ENCODE measurements at places on chromosomes 11 and 22.

DNA sequence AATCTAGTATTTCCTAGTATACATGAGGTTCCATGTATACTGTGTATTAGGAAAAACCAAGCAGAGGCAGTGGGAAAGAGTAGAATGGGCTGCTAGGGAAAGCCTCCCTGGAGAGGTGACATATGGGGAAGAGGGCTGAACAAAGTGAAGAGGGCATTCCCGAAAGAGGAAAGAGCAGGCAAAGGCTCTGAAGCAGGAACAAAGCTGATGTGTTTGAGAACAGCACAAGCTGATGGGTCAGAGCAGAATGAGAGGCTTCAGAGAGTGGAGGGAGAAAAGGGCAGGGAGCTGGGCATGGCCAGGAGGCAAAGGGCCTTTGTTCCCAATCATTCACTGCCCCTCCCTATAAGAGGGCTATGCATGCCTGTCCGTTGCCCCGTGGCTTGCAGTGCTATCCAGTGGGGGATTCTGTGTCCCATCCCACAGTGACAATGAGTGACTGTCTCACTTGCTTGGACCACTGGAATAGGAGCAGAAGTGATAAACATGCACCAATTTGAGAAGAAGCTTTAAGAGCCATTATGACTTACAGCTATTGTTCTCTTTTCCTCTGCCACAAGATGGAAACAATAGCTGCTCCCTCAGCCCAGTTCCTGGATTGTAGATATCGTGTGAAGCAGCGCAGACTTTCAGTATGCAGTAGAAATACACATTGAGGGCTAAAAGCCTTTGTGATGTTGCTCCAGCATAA, 39.6 kb downstream of the GALNT18 start:
- no peak for DNase-seq

DNA sequence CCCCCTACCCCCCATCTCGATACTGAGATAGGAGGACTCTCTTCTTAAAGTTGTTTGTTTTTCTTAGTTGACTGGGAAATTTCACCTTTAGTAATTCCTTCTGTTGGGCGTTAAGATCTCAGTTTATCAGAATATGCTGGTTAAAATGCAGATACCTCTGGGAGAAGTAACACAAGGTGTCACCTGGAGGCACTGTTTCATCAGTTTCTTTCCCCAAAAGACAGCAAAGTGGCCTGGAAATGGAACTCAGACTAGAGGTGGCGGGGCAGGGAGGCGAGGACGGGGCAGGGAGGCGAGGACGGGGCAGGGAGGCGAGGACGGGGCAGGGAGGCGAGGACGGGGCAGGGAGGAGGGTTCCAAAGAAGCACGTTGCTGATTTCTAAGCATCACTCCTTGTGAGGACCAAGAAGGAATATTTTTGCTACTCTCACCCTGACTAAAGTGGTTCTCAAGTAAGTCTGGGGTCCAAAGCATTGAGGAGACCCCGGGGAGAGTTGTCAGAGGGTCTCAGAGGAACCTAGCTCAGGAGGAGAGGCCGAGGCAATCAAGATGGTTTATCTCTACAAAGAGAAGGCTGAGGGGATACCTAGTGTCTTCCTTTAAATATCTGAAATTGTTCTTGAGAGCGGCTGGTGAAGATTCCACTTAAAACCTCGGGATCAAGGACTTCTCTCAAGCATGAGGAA, 147.0 kb upstream of the B3GAT1 start:
- no peak for DNase-seq

DNA sequence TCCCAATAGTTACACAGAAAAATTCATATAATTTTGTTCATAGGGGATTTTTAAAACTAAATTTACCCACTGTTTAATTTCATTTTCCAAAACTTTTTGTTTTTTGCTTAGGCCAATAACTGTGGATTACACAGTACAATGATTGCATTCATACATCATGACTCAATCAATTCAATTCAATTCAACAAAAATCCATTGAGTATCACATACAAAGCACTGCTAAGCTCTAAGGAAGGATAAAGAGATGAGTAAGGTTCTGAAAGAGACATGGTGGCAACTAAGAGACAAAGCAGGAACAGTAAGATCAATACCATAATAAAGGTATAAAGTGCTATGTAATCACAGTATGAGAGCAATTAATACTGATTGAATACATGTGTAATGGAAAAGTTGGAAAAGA, 9.4 kb upstream of the LAYN start:
- no peak for DNase-seq

- DNase-seq = peak; percentile 40
These were observed 525 bp downstream of the BIK start for GRCh38 chr22:43110927-43111623.

GRCh38 chr11:77147668-77148321, 19.7 kb downstream of the MYO7A start:
- DNase-seq = no peak

DNA sequence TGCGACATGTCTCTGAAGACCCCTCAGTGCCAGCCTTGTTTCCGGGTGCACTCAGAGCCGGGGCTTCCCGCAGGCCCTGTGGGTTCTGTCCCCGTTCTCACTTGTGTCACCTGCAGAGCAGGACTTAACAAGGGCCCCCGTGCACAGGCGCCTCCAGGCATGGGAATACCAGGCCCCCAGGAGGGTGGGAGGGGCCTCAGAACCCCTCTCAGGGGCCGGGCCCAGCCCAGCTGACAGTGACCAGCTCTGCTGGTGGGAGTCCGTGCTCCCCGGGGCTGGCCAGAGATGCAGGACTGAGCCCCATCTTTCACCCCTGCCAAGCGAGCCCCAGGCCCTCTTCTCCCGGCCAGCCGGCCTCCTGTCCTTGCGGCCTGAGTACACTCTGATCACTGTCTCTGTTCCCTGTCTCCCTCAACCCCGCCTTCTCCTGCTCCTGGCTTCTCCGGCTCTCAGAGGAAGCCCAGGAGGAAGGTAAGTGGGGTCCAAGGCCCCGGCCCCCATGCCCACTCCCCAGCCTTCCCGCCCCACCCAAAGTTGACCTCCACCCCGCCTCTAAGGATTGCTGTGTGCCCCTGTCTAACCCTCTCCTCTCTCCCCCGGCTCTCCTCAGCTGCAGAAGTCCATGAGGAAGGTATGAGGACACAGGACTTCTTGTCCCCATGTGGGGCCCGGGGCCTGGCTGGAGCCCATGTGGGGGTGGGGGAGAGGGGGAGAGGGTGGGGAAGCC, 5.3 kb downstream of the TNNT3 start:
- no peak for DNase-seq

DNA sequence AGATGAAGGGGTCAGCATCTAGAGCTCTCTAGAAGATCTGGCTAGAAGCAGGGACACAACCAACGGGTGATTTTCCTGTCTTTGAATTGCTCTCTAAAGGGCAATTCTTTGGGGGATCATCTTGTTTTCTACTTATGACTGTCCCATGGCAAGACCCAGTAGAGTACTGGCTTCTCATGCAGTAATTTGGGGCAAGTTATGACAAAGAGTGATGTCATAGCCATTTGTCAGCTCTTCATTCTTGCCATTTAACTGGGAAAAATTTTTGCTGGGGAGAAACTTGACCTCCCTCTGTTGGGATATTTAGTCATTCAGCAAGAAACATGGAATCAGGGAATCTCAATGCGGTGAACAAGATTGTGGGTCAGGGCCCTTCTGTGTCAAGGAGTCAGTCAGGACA, 80.4 kb downstream of the SLC1A2 start:
- no peak for DNase-seq

DNA sequence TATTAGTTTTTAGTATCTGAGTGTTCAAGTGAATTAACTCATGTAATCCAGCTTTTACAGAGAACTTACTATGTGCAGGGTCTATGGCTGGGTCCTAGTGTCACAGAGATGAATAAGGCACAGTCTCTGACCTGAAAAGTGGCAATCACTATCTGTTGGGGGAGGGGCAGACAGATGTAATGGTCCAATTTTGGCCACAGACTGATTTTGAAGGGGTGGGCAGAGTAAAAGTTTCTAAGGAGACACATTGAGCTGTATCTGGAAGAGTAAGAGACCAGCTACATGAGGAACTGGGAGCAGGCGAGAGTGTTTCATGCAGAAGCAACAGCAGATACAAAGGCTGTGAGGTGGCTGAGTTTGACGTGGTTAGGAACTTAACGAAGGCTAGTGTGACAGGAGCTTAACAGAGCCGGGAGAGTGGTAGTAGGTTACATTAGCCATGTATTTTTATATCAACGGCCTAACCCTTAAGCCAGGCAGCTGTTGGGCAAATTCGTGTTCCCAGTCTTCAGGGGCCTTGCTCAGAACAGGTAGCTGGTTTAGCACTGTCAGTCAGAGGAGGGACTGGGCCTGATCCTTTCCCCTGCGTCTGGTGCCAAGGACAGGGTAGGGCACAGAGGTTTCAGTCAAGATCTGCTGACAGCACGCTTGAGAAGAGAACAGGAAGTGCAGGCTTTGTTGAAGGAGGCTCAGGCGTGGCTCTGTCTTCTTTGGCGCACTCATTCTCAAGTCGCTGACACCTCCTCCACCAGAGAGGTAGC, 1.4 kb upstream of the STIM1 start:
- no peak for DNase-seq

DNA sequence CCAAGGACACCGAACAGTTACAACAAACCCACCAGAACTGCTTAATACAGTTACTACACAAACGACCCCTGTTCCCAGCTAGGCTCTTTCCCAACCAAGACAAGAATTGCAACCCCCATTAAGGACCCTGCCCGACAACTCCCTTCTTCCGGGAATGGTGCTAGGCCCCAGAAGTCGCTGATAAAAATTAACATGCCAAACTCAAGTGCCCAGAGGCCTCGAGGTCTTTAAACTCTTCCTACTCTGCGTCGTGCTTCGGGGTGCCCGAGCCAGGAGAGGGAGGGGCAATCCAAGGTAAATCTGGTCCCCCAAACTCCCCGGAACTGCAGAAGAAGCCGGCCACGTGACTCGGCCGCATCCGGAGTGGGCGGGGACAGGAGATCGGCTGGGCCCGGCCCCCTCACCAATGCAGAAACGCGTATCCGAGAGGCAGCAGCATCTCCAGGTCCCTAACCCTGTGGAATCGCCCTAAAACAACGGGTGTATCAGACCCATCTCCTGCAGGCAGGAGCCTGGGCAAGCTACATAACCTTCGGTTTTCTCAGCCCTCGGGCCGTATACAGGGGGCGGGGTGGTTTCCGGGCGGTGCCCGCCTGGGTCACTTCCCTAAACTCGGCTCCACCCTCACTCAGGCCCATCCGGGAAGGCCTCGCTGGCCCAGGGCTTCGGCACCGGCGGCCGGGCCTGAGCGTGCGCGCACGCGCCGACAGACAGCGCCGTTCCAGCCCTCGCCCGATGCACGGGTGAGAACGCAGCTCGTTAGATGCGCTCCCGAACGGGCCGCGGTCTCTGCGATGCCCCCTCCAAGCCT, 1.1 kb downstream of the CFL1 start:
- DNase-seq = peak; percentile 67

DNA sequence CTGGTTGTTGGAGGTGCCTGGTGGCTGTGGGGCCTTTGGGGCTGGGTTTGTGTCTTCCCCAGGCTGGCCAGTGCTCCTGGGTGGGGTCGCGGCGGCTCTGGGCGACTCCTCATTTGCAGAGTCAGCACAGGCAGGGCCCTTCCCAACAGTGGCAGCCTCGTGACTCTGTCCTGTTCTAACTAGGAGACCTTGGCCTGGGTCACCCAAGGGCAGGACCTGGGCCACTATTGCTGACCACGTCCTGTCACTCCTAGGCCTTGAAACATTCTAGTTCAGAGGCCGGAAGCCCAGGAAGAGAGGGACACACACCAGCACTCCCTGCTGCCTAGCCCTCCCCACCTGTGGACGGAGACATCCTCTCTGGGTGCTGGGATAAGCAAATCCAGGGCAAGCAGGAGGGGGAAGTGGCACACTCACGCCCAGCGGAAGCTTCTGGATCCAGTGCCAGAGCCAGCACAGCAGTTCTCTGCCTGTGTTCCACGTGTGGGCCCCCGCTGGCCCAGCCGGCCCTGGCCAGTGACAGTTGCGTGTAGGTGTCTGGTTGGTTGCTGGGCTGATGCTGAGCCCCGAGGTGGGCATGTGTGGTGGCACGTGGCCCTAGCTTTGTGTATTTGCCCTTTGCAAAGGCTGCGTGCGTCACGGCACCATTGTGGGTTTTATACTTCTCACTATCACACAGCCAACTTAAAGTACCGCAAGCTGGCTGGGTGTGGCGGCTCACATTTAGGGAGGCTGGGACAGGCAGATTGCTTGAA, 4.3 kb upstream of the CHID1 start:
- no peak for DNase-seq

- DNase-seq = no peak
These were observed 7.0 kb downstream of the BEST1 start for GRCh38 chr11:61957021-61957770.

GRCh38 chr11:130473795-130474377, 25.4 kb downstream of the ADAMTS15 start:
- no peak for DNase-seq

DNA sequence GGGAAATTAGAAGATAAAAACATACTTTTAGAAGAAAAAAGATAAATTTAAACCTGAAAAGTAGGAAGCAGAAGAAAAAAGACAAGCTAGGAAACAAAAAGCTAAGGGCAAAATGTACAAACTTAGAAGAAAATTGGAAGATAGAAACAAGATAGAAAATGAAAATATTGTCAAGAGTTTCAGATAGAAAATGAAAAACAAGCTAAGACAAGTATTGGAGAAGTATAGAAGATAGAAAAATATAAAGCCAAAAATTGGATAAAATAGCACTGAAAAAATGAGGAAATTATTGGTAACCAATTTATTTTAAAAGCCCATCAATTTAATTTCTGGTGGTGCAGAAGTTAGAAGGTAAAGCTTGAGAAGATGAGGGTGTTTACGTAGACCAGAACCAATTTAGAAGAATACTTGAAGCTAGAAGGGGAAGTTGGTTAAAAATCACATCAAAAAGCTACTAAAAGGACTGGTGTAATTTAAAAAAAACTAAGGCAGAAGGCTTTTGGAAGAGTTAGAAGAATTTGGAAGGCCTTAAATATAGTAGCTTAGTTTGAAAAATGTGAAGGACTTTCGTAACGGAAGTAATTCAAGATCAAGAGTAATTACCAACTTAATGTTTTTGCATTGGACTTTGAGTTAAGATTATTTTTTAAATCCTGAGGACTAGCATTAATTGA, 1.0 kb downstream of the MALAT1 start:
- no peak for DNase-seq

DNA sequence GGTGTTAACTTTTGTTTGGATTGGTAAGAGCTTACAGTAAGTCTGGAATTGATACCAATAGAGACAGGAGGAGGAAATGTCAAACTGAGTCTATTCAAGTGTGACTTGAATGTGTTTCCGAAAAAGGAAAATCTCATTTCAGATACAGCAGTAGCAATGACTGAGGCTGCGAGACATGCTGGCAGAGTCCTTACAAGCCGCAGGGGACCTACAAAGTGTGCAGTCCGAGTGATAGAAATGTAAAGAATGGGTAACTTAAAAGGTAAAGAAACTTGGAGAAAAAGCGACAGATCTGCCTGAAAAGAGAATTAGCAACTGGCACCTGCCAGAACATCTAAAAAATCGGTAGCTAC, 444 bp downstream of the CWF19L2 start:
- no peak for DNase-seq

DNA sequence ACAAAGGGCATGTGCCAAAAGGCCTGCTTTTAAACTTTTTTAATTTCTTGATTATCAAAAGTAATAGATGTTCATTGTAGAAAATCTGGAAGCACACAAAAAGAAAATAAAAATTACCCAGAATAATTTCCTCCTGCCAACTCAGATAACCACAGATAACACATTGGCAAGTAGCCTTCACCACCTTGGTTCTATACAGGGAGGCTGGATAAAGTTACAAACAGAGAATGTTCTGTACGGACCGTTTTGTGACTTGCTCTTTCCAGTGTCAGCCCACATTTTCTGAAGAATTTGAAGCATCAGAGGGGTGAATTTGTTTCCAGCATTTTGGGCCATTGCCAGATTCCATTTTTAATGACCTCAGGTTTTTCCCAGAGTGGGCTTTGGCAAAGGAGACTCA, 23.5 kb downstream of the TUG1 start:
- DNase-seq = no peak
